ENCODE measurements at places on chromosomes 1 and 21. TPM values are rescaled to one million over a fixed set of nuclear protein-coding genes. Genes with fewer than 3 reads are reported as not detected.

The CSMD2 gene
- total RNA-seq, result 5.2 TPM

The RBBP4 gene
- 416 TPM for total RNA-seq

The ICOSLG gene
- total RNA-seq, result 6.6 TPM

- no peaks in the 10 kb centered on the region for H3K4me1 ChIP-seq
- H3K27ac ChIP-seq, result no peak overlapping the region
- no peak for DNase-seq
- H3K27me3 ChIP-seq, result peaks cover 7% of the 10 kb centered on the region
Observed at GRCh38 chr1:85463731-85464496, 1.0 kb downstream of the DDAH1 start.

DNA sequence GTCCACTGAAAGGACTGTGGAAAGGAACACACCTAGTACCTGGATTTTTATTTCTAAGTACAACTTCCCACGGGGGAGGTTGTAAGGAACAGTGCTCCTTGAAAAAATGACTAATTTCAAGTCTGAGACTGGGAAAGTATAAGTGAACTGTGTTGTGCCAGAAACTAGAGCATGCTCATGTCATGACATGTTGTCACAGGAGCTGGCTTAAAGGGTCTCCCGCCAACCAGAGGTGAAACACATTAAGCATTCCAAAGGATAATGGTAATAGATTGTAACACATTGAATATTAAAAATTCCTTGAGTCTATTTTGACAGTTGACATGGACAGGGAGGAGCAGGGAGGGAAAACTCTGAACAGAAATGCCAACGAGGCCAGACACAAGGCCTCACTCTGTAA, 6.3 kb downstream of the ATP2B4 start:
- H3K4me1 ChIP-seq, result peaks cover 4% of the 10 kb centered on the region
- no peak overlapping the region for H3K27ac ChIP-seq
- no peak overlapping the region for H3K4me3 ChIP-seq
- no peak for DNase-seq
- no peaks in the 10 kb centered on the region for H3K36me3 ChIP-seq
- H3K27me3 ChIP-seq, result peaks cover 10% of the 10 kb centered on the region

DNA sequence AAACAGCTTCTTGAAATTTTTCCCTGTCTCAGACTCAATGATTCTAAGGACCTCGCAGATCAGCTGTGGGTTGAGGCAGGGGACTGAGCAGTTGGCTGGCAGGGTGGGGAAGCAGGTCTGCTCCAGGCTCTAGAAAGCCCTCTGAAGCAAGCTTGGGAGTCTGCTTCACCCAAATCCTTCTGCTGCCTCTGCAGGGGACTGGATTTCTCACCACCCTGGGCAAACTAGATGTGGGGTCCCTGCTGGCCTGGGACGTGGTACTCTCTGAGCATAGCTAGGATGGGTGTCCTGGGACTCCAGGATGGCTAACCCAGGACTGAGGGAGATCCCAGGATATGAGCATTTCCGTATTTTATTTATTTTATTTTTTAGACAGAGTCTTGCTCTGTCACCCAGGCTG, 89.3 kb downstream of the LAMC2 start:
- no peaks in the 10 kb centered on the region for H3K27me3 ChIP-seq
- no peak overlapping the region for H3K27ac ChIP-seq
- no peaks in the 10 kb centered on the region for H3K36me3 ChIP-seq
- no peak overlapping the region for H3K4me3 ChIP-seq
- peaks cover 8% of the 10 kb centered on the region for H3K4me1 ChIP-seq

Data from H9 (cell line).